ENCODE measurements at places on chromosomes 1 and 21.

DNA sequence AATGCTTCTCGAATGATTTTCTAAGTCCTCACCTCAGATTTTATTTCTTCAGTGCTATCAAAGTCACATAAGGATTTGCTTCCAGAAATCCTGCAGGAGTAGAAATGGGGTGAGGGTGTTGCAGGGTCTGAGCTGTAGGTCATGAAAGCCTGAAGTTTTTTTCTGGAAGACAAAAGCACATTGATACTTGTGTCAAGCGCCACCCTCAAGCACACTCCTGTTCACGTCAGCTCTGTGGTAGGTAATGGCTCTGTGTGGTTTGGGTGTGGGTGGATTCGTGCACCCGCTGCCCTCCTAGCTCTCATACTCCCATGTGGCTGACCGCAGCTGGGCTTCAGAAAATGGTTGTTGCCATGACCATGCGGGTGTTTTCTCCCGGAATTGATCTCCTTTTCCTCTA lies 39.9 kb downstream of the AKNAD1 start:
- peak; percentile 50 for DNase-seq

DNA sequence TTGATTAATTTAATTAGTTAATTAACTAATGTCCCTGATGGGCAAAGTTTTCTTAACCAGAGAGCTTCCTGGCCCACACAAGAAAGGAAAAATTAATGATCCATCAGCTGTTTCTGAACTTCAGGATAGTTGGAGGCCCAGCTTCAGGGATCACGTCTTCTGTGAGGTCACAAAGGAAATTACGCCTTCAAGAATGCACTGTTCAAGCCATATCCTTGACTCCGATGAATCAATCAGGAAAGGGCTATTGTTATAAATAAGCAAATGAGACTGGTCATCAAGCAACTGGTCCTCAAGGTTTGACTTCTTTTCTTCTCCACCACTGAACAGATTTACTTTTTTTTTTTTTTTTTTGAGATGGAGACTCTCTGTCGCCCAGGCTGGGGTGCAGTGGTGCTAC lies 40.6 kb downstream of the TCP10L start:
- DNase-seq = no peak

GRCh38 chr1:235907187-235907896 lies 40.6 kb upstream of the LYST start:
- DNase-seq = no peak

DNA sequence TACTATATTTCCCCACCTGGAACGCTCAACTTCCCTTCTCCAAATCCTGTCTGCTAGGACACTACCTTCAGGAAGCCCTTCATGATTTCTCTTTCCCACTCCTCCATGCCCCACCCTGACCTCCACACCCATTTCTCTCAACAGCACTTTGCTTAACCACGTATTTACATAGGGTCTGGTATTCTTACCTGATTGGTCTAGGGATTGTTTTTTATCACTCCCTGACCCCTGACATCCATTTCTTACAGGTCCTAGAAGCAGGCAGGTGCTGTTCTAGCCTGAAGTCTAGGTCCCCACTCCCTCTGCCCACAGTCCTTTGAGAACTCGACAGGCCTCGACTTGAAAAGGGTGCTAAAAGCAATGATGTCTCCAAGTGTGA lies 47.5 kb downstream of the DMAP1 start:
- no peak for DNase-seq

DNA sequence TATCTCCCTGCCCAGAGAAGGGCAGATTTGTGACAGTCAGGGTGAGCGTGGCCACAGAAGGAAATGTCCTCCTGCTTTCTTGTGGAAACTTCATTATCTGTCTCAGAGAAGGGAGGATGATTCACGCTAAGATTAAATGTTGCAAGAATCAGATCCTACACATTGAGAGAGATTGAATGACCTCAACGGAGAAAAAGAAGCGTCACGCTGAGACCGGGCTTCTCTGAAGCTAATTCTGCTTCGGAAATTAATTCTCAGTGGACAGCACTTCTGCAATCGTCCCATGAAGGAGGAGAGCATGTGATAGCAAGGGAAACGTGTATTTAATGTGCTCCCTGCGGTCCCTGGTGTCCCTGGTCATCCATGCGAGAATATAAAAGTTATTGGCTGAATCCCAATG lies 19.8 kb upstream of the C1orf21 start:
- DNase-seq = peak; percentile 26

DNA sequence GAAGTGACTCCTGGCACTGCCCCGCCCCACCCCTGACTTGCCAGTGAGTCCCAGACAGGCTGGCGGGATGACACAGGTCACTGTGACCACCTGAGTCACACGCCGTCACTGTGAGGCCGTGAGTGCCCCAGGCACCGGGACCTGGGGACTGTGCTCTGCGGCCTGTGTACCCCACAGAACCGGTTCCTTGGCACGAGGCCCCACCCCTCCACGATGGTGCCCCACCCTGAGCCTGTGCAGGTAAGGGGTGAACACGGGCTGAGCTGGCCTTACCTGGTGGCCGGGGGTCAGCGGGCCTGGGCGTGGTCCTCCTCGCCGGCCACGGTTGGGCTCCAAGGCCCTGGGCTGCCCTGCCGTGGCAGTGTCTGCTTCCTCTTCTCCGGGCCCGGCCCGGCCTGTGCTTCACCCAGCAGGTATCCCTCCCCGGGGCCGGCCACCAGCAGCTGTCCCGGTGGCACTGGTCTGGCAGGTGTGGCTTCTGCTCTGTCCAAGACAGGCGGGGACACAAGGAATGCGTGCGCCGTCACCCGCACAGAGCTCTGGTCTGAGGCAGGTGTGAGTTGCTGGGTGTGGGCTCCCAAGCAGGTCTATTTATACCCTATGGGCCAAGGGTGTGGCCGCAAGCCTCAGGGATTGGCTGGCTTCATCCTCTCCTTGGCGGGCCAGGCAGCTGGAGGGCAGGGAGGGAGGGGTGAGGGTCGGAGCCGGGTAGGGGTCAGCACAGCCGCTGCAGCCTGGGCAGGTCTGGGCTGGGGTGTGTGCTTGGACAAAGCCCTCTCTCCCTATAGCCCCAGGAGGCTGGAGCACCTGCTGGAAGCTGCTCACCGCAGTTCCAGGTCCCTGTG lies at the start of gene RNF223:
Gene RNF223 (minus strand): TSS at position 564 of the 845 bp plus-strand sequence. CDS start 1,740 bp downstream, outside the sequence.
- no peak for DNase-seq

DNA sequence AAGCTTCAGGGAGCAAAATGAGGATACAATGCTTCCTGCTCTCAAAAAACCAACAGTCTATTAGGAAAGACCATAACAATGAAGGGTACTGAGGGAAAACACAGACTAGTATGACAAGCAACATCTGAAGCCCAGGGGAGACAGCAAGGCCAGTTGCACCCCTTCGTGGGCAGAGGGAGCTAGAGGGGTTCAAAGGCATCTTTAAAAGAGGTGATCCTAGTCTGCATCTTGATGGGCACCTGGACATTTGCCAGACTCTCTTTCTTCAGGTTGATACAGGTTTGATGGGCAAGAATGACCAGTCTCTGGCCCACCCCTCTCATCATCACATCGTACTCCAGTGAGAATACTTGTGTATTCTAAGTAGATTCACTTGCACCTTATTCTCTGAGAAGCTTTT lies 177.7 kb downstream of the VAV3 start:
- no peak for DNase-seq

GRCh38 chr1:91724644-91725043 lies 161.3 kb downstream of the TGFBR3 start:
- DNase-seq = no peak

DNA sequence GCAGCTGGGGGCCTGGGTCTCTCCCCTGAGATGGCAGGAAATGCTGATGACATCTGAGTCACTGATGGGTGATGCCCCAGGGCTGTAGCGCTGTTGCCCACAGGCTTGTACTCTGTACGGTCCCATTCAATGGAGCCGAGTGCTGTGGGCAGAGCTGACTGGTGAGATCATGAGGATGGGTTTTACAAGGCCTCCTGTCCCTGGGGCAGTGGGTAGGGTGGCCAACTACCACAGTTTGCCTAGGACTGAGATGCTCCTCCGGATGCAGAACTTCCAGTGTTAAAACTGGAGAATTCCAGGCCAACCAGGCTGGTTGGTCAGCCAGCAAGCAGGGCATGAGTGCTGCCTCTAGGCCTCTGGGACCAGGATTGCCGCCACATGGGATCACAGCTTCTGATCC lies 9.2 kb downstream of the PHLDA3 start:
- DNase-seq = no peak

GRCh38 chr21:44303490-44303981 lies 3.7 kb downstream of the PFKL start:
- DNase-seq = no peak

DNA sequence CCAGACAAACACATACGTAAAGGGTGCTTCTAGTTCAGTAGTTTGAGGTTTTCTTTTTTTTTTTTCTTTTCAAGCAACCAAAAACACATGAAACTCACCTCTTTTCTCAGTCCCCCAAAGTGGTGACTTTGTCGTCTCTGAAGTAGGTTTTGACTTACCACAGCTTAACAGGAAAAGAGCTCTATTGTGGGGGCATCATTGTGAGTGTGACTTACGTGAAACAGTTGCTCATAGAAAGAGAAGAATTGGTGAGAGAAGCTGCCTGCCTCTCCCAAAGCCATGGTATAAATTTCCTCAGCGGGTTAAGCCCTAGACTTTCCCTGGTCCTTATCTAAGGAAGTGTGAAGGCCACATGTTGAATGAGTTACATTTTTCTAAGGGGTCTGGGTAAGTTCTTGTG lies 11.9 kb downstream of the FASLG start:
- DNase-seq = no peak

- no peak for DNase-seq
These were observed 51.7 kb downstream of the RASSF5 start for GRCh38 chr1:206558794-206559671.

DNA sequence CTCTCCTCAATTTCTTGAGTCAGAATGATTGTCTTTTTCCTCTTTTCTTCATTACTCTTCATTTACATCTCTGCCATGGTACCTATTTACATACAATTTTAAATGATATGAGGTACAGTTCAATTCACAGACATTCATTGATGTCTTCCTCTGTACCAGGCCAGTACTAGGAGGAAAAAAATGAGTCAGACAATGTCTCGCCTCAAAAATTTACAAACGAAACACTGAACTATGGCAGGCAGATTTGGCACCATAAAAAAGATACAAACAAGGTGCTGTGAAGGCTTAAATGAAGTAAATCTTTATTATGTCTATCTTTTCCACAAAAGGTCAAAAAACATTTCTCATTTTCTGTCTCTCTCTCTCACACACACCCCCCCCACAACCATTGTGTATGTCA lies 71.0 kb downstream of the RGS13 start:
- no peak for DNase-seq

GRCh38 chr1:51714374-51715019 lies 97.6 kb downstream of the OSBPL9 start:
- no peak for DNase-seq

GRCh38 chr1:203037509-203038190 lies 11.4 kb downstream of the PPFIA4 start:
- no peak for DNase-seq

DNA sequence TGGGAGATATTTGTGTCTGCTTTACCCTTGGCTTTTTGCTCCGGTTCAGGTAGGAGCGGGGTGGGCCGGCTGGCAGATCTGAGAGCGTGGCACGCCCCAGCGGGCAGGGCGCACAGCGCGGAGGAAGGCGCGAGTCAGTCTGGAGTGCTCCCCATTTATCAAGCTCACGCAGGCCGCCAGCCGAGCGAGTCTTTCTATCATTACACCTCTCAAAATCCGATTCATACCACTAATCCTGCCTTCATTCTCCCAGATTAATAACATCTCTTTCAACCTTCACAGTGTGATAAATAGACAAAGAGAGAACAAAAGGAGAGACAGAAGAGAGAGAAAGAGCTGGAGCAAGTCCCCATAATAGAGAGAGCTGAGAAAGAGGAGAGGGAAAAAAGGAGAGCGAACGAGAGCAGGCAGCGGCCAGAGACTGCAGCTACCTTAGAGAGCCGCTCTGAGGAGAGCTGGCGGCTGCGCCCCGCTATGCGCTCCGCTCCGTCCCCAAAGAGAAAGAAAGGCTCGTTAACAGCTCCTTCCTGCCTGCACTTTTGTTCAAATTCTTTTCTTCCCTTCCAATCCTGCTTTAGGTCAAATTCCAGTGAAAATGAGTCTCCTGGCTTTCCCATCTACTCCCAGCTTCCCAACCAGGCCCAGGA lies 48.0 kb downstream of the DMAP1 start:
- DNase-seq = no peak

DNA sequence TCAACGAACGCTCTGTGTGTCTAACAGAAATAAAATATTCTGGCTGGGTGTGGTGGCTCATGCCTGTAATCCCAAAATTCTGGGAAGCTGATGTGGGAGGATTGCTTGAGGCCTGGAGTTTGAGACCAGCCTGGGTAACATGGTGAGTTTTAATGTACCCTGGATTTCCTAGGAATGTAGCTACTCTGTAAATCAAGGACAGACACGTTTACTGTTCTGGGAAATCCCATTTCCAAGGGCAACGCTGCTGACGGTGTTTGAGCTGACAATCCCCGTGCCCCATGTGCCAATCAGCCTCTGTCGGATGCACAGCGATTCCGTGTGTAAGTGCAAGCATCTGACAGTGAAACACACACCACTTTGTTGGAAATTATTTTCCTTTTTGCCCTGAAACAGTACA lies 8.0 kb downstream of the CORT start:
- DNase-seq = no peak

DNA sequence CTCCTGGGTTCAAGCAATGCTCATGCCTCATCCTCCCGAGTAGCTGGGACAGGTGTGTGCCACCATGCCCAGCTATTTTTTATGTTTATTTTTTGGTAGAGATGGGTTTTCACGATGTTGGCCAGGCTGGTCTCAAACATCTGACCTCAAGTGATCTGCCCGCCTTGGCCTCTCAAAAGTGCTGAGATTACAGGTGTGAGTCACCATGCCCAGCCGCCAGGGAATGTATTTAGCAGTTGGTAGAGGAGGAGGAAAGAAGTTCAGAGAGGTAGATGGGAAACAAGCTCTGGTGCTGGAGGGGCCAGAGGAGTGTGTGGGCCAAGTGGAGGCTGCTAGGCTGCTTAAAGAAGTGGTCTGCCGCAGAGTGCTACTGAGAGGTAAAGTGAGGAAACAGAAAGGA lies 6.0 kb downstream of the DOP1B start:
- DNase-seq = no peak

- peak; percentile 50 for DNase-seq
These were observed 9.9 kb upstream of the COG2 start for GRCh38 chr1:230632273-230632873.

- no peak for DNase-seq
These were observed 3.8 kb upstream of the KRTAP19-8 start for GRCh38 chr21:31042080-31042464.

GRCh38 chr1:902802-903201 lies 20.9 kb upstream of the SAMD11 start:
- no peak for DNase-seq

DNA sequence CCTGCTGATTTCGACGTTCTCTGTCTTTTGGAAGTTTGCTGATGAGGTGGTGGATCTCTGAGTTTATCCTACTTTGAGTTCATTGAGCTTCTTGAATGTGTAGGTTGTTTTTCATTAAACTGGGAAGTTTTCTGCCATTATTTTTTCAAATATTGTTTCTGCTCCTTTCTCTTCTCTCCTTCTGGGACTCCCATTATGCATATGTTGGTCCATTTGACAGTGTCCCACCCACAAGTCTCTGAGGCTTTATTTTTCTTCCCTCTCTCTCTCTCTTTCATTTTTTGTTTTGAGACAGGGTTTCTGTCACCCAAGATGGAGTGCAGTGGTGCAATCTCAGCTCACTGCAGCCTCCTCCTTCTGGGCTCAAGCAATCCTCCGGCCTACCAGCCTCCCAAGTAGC lies 11.7 kb downstream of the TNFRSF18 start:
- DNase-seq = no peak

- DNase-seq = no peak
These were observed 55.0 kb upstream of the PTGFRN start for GRCh38 chr1:116854716-116855115.

Measured in mesenchymal stem cell (in vitro differentiated cells and primary cell).